ENCODE measurements at places on chromosomes 1 and 21. TPM values are rescaled to one million over a fixed set of nuclear protein-coding genes. Genes with fewer than 3 reads are reported as not detected.

DNA sequence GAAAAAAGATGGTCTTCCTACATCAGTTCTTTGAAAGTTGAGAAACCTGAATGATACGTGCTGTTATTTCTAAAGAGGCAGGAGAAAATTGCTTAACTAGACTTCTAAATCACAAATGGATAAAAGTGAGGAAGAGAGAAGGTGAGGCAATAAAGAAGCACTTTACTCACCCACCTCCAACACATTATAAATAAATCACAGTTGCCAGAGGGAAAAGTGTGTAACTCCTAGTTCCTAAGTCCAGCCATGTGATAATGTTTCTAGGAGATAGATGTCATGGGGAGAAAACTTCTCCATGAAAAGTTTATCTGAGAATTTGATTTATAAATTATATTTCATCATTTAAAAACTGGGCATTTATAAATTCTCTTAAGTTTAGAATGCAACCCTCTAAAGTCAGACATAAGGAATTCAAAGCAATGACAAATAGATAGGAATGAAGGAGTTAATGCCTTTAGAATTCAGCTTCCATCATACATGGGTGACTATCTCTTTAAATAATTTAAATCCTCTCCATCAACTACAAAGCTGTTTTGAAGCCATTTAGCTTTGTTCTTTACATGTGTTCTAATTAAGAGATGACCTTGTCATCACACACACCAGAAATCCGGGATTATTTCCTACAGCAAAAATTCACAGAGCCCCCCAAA lies 60.0 kb downstream of the NRIP1 start:
- no peak for DNase-seq

GRCh38 chr1:185281245-185281644 lies 35.8 kb downstream of the IVNS1ABP start:
- peak; percentile 24 for DNase-seq

DNA sequence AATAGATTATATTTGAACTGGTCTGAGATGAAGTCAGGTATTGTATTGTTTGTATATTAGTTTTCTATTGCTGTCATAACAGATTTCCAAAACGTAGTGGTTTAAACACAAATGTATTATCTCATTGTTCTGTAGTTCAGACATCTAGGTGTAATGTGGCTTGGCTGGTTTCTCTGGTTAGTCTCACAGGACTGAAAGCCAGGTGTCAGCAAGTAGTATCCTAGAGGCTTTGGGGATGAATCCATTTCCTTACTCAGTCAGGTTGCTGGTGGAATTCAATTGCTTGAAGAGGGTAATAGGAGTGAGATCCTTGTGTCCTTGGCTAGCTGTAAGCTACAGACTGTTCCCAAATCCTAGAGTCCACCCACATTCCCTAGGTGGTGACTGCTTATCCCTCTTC lies 675.8 kb downstream of the NCAM2 start:
- no peak for DNase-seq

DNA sequence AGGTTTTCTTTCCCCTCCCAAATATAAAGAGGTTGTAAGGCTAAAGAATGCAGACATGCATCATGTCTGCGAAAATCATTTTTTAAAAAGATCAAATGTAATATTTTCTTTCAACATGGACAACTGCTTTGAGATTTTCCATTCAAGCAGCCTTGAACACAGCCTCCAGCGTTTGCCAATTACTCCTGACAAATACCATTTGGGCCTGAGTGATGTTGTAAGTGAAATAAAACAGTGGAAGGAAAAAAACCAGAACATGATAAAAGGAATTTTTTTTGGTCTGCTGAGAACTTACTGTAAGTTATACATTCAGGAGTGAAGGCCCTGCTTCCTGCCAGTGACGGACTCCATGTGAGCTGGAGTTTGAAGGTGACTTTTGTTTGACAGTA lies 37.2 kb downstream of the SETD4 start:
- no peak for DNase-seq

DNA sequence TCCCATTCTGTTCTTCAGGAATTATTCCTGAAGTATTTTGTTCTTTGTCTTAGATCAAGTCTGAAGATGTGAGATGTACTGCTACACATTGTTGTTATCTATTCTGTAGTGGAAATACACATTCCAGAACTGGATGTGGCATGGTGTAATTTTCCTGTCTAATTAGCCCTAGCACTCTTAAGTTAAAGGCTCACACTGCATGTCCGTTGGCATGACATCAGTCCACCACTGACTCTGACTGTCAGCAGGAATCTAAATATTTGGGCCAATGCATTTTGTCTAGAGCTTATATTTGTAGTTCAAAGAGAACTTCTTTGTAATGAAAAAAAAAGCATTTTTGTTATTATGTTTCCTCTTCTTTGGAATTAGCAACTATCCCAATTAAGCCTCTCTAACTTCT lies 201.0 kb downstream of the S1PR1 start:
- no peak for DNase-seq

- DNase-seq = no peak
Observed at GRCh38 chr1:187958207-187958606, 1129.5 kb downstream of the PLA2G4A start.

DNA sequence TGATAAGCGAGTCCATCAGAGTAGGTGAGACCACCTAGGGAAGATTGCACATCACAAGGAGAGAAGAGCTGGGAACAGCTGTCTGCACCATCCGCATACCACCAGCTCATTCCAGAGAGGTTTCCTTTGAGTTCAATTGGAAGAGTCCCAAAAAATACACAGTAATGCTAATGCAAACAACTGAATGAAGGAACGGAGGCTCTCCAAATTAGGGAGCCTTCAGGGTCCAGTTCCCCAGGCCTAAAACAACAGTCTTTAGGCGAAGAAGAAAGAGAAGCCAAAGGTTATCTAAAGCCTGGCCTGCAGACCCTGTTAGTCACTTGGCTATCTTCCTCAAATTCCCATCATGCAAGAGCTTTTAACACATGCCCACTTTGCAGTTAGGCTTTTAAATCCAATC lies 246.4 kb downstream of the PBX1 start:
- DNase-seq = no peak

DNA sequence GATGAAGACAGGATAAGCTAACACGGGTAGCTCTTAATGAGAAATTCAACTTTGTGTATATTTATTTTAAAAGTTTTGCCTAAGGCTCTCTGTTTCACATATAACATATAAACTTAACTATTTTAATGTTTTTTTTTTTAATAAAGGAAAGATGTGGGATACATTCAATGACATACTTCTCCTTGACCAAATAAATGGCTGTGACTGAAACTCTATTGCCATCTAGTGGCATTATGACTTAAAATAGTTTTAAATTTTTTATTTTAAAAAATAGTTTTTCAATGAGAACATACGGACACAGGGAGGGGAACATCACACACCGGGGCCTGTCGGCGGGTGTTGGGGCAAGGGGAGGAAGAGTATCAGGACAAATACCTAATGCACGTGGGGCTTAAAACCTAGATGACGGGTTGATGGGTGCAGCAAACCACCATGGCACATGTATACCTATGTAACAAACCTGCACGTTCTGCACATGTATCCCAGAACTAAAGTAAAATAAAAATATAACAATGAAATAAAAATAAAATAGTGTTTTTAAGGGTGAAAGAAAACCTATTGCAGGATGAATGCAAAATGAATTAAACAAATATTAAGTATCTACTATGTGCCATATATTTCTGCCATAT lies 83.4 kb downstream of the LYST start:
- no peak for DNase-seq

DNA sequence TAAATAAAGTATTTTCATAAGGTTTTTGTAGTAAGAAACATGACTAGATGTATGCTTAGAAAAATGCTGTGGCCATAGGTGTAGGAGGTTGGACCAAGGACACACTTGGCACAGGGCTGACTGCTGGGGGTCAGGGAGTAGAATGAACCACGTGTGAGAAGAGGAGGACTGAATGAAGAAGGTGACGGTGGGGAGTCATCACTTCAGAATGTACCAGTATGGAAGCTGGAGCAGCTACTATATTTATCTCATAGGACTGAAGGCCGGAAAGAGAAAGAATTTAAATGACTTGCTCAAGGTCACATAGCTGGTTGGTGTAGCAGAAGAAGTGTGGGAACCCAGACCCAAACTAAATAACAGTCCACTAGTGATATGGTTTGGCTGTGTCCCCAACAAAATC lies 79.8 kb upstream of the HAO2 start:
- no peak for DNase-seq

Gene PWP2
- total RNA-seq = 30.9 TPM

Gene PLK3
- total RNA-seq = 44.2 TPM

Gene ZBTB21
- total RNA-seq = 28.0 TPM

Gene PDZK1IP1
- not detected for total RNA-seq

Gene FMO5
- total RNA-seq = not detected

Gene ROR1
- total RNA-seq = 0.10 TPM

Data from activated naive CD4-positive, alpha-beta T cell treated with anti-CD3 and anti-CD28 coated beads for 36 hours (primary cell).